Body of pancreas (tissue), 4 donors: ENCODE measurements at places on chromosomes 12 and 14.

- no peak overlapping the region for H3K4me3 ChIP-seq
- H3K36me3 ChIP-seq = peaks cover 5% of the 10 kb centered on the region
- no peak for DNase-seq
- H3K27me3 ChIP-seq = no peaks in the 10 kb centered on the region
- H3K4me1 ChIP-seq = peaks cover 31% of the 10 kb centered on the region
Measured at GRCh38 chr12:109571773-109572505, 1.4 kb downstream of the MMAB start.

DNA sequence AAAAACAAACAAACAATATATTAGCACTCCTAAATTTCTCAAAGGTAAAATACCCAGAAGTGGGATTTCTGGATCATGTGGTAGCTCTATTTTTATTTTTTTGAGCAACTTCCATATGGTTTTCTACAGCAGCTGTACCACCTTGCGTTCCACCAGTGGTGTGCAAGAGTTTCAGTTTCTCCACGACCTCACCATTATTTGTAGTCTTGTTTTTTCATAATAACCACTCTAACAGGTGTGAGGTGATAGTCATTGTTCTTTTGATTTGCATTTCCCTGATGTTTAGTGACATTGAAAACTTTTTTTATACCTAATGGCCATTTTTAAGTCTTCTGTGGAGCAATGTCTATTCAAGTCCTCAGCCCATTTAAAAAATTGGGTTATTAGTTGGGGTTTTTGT, 127.3 kb upstream of the SLC38A2 start:
- no peak for DNase-seq
- H3K36me3 ChIP-seq = no peaks in the 10 kb centered on the region
- no peaks in the 10 kb centered on the region for H3K4me1 ChIP-seq
- H3K27me3 ChIP-seq = no peaks in the 10 kb centered on the region
- H3K4me3 ChIP-seq = no peak overlapping the region

- H3K4me1 ChIP-seq = no peaks in the 10 kb centered on the region
- H3K36me3 ChIP-seq = no peaks in the 10 kb centered on the region
- DNase-seq = no peak
- no peak overlapping the region for H3K4me3 ChIP-seq
- no peak overlapping the region for H3K27ac ChIP-seq
- no peaks in the 10 kb centered on the region for H3K27me3 ChIP-seq
Measured at GRCh38 chr12:4214877-4215228, 58.7 kb upstream of the CCND2 start.

DNA sequence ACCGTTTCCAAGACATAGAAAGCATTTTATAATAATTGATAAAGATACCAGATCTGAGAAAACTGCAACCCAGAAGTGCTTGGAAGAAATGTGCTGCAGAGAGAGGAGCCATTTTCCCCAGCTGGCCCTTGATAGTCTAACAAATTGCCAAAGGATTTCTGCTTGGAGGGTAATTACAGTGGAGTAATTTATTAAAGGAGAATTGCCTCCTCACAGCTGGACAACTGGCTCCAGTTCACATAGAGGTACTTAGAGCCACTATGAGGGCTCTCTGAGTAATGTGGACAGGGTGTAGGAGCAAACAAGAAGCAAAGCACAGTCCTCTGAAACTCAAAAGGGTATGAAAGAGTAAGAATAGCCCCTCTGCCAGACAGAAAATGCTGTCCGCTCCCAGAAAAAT, 335.6 kb downstream of the SYT1 start:
- H3K36me3 ChIP-seq = no peaks in the 10 kb centered on the region
- DNase-seq = no peak
- no peaks in the 10 kb centered on the region for H3K27me3 ChIP-seq
- no peak overlapping the region for H3K4me3 ChIP-seq

DNA sequence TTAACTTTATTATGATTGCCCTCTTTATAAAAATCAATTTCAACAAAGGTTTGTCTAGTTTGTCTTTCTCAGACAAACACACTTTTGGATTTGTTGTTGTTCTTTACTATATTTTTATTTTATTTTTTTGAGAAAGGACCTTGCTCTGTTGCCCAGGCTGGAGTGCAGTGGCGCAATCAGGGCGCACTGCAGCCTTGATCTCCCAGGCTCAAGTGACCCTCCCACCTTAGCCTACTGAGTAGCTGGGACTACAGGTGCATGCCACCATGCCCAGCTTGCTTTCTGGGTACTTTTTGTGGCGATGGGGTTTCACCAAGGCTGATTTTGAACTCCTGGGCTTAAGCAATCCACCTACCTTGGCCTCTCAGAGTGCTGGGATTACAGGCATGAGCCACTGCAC, 64.4 kb upstream of the CFL2 start:
- no peaks in the 10 kb centered on the region for H3K4me1 ChIP-seq
- no peak for DNase-seq
- H3K27me3 ChIP-seq = no peaks in the 10 kb centered on the region
- no peak overlapping the region for H3K4me3 ChIP-seq
- H3K36me3 ChIP-seq = peaks cover 24% of the 10 kb centered on the region
- H3K27ac ChIP-seq = no peak overlapping the region

DNA sequence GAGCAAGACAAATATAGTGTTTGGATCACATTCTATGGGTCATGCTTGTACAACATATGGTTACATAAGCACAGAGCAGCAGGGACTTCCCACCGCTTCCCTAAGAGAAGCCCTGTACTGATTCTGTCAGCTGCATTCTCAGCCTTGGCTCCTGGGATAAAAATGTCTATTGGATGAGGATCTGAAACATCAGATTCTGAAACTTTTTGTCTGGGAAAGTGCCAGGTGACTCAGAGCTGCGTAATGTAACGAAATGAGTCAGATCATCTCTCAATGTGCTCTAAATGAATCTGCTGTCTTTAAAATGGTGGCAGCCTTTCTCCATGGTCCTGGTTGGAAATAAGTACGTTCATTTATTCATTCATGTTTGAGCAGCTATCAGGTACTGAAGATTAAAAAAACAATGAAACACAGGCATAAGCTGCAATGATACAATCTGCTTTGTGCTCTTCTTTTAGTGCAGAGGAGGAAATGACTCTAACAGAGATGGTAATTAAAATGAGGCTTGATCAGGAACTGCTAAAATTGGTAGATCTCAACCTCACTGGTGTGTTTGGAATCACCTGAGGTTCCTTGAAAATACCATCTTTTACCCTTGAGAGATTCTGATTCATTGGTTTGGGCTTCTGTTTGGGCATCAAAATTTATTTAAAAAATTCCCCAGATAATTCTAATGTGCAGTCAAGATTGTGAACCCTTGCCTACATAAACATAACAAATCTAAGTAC, 99.1 kb upstream of the NAP1L1 start:
- no peaks in the 10 kb centered on the region for H3K36me3 ChIP-seq
- H3K27ac ChIP-seq = no peak overlapping the region
- no peaks in the 10 kb centered on the region for H3K27me3 ChIP-seq
- no peak overlapping the region for H3K4me3 ChIP-seq

DNA sequence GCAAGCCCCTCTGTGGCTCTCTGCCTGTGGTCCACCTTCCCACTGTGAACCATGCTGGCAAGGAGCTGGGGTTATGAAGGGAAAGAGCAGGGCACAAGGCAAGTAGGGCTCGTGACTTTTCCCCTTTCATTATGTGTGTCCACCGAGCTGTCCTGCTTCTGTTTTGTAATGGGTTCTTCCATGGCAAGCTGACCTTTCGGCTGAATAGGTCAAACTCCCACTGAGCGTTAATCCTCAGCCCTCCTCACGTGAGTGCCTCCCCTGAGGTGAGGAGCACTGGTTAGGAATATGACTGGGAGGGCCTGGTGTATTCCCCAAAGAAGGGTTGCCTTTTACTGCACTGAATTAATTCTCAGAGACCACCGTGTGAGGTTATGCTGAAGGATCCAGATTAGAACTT, 424.3 kb downstream of the NPAS3 start:
- H3K27me3 ChIP-seq = no peaks in the 10 kb centered on the region
- H3K4me3 ChIP-seq = no peak overlapping the region
- no peaks in the 10 kb centered on the region for H3K4me1 ChIP-seq
- no peak for DNase-seq
- H3K27ac ChIP-seq = no peak overlapping the region

- no peaks in the 10 kb centered on the region for H3K4me1 ChIP-seq
- H3K4me3 ChIP-seq = no peak overlapping the region
- no peak overlapping the region for H3K27ac ChIP-seq
- no peak for DNase-seq
- no peaks in the 10 kb centered on the region for H3K36me3 ChIP-seq
Measured at GRCh38 chr14:49363821-49364751, 222.1 kb downstream of the RPS29 start.

DNA sequence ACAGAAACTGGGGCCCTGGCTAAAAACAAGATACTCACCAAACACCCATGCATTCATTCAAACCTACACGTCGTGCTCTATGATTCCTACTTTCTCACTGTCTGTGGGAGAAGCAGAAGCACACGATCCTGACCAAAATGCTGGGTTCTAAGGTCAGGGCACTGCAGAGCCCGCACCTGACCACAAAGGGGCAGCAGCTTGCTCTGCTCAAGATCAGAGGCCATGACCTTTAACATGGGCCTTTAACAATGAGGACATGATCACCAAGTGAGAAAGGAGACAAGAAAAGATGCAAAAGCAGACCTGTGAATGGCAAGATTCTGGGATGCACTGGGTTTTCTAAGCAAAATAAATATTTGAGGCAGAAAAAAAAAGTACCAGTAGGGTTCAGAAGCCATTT, 40.1 kb upstream of the VPS33A start:
- H3K27ac ChIP-seq = no peak overlapping the region
- no peak for DNase-seq
- H3K4me3 ChIP-seq = no peak overlapping the region
- H3K27me3 ChIP-seq = no peaks in the 10 kb centered on the region
- H3K4me1 ChIP-seq = no peaks in the 10 kb centered on the region
- H3K36me3 ChIP-seq = peaks cover 3% of the 10 kb centered on the region

GRCh38 chr12:17591005-17591681, 498.9 kb downstream of the RERGL start:
- H3K27ac ChIP-seq = no peak overlapping the region
- no peaks in the 10 kb centered on the region for H3K4me1 ChIP-seq
- H3K36me3 ChIP-seq = no peaks in the 10 kb centered on the region
- H3K27me3 ChIP-seq = no peaks in the 10 kb centered on the region
- H3K4me3 ChIP-seq = no peak overlapping the region
- no peak for DNase-seq

DNA sequence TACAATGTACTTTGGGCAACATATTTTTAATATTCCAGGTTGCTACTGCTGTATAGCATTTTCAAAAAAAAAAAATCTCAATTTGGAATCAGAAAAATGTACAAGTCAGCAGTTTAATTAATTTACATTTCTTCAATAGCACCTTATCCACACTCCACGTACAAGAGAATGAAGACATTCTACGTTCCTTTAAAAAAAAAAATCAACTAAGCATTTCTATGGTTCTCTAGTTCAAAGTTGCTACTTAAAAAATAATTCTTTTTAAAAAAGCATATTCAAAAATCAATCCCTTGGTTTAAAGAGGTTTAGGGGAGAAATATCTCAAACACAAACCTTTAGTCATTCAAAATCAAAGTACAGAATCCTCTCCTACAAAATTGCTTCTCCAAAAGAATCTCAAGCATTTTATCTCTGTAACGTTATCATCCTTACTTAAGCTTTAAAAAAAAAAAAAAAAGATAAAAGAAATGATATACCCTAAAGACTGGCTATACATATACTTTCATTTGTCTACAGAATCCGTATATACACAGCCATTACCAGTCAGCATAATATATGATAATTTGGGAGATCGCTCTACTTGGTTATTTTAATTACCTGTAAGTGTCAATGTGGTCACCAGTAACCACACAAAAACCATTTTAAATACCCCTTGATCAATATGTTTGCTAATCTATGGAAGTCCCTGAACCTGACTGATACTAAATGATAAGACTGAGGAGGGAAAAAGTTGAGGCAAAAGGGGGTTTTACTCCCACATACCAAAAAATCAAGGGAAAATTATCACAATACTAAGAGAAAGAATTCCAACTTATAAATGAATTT, 2.7 kb downstream of the MED13L start:
- no peak overlapping the region for H3K27ac ChIP-seq
- DNase-seq = no peak
- H3K36me3 ChIP-seq = no peaks in the 10 kb centered on the region
- no peak overlapping the region for H3K4me3 ChIP-seq

DNA sequence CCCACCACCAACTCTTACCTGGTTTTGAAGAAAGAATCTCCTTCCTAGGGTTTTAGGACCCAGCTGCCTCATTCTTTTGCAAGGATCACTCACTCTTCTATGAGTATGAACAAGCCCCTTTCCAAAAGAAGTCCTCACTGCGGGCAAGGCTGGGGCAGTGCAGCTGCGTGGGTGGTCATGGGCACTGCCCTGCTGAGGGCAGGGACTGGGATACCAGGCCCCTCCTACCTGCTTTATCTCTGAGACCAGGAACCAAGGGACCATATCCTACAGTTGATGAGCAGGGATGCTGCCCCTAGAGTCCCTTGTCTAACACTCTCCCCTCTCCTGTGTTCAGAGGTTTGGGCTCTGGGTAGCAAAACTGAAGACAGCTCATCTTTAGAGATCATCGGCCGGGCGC, 20.5 kb downstream of the HPD start:
- no peaks in the 10 kb centered on the region for H3K27me3 ChIP-seq
- H3K4me3 ChIP-seq = no peak overlapping the region
- DNase-seq = no peak
- H3K4me1 ChIP-seq = peaks cover 12% of the 10 kb centered on the region
- no peaks in the 10 kb centered on the region for H3K36me3 ChIP-seq
- H3K27ac ChIP-seq = no peak overlapping the region
